ENCODE measurements at places on chromosomes 5 and 9.

GRCh38 chr5:15929611-15930263 lies 249.9 kb downstream of the MARCHF11 start:
- no peak for DNase-seq

DNA sequence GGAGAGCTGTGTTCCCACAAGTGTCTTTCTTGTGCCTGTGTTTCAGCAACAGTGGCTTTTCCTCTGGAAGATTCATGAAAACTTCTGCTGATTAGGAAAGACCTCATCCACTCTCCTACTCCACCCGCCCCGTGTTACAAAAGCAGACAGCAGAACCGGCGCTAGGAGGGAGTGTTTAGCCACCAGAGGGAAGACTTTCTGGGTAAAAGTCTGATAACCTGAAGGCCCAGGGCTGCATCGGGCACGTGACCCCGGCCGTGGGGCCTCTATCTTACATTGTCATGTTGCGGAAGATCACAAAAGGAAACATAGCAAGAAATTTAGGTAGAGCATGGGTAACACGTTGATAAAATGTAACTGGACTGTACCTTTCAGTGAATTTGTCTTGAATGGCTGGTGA lies 32.0 kb upstream of the DMRT2 start:
- peak; percentile 58 for DNase-seq

DNA sequence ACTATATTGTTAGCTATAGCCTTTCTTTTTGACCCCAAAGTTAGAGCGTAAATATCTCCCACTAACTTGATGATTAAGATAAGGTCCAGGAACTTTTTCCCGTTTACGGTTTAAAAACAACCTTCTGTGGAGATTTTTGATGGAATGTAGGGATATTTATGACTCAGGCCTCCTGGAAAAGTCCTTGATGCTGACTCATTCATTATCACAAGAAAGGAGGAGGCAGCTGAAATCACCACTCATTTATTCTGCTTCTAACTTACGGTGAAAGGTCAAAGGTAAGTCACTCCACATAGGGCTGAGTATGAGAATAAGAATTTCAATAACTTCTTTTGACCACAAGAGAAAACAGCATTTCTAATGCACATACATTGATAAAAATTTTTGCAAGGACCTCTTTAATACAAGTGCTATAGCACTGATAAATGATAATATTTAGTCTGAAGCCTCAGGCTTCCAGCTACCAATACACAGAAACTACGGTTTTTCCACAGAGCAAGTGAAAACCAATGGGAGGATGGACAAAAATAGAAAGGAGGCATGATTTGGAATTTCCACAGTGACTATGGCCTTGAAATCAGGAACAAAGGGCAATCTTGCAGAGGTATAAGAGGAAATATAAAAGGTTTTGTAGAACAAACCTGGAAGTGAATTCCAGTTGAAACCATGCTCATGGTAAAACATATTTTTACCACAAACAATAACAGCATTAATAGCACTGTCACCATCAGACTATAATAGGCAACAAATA lies 146.5 kb downstream of the PPP2R2B start:
- DNase-seq = no peak

GRCh38 chr5:58123501-58123900 lies 336.4 kb downstream of the PLK2 start:
- DNase-seq = no peak

- no peak for DNase-seq
Measured at GRCh38 chr5:28421141-28421540, 1382.8 kb upstream of the CDH9 start.

- DNase-seq = no peak
Measured at GRCh38 chr5:172662596-172662995, 21.5 kb downstream of the NEURL1B start.

DNA sequence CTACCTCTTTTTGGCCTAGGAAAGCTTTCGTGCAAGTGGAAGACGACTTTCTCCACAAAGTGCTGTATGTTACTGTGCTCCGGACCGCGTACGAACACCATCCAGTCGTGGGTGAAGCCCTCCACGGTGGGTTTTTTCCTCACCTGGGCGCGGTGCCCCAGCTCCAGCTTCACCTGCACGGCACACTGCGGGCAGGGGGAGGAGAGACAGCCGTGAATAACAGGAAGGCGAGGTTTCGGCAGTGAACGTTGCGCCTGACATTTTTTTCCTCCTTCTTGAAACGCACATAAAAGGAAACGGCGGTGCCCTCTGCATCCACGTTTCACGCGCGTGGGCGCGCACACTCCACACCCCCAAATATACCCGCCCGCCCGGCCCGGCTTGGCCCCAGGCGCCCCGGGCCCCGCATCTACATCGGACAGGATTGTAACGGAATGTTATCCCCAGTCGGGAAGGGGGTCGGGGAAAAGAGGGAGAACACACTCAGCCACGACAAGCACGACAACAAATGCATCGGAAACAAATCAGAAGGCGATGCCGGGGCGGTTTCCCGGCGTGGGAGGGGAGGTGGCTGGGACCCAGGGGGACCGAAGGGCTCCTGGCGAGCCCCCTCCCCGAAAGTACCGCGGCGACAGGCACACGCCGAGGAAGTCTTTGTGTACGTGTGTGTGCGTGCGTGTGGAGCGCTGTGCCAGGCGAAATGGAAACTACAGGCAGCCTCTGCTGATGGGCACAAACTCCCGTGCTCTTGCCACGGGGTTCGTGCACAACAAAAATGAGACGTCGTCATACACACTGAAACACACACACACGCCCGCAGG lies 1.4 kb downstream of the MLLT3 start:
- DNase-seq = peak; percentile 20

GRCh38 chr5:109354761-109355160 lies 55.0 kb downstream of the PJA2 start:
- no peak for DNase-seq

- DNase-seq = no peak
Measured at GRCh38 chr9:125325826-125326225, 64.2 kb downstream of the GAPVD1 start.

DNA sequence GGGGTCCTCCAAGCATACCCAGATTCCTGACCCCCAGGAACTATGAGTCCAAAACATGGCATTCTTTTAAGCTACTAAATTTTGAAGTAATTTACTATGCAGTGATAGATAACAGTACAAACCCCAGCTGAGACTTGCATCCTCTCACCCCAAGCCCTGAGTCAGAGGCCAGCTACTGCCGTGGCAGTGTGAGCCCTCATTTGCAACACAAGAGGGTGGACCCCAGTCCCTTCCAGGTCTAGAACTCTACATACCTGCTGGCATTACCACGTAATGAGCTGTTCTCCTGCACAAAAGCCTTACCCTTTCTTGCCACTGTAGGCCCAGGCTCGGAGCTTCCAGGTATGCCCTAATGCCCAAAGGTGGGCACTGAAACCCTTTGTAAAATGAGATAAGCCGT lies 108.6 kb upstream of the ERCC6L2 start:
- no peak for DNase-seq

DNA sequence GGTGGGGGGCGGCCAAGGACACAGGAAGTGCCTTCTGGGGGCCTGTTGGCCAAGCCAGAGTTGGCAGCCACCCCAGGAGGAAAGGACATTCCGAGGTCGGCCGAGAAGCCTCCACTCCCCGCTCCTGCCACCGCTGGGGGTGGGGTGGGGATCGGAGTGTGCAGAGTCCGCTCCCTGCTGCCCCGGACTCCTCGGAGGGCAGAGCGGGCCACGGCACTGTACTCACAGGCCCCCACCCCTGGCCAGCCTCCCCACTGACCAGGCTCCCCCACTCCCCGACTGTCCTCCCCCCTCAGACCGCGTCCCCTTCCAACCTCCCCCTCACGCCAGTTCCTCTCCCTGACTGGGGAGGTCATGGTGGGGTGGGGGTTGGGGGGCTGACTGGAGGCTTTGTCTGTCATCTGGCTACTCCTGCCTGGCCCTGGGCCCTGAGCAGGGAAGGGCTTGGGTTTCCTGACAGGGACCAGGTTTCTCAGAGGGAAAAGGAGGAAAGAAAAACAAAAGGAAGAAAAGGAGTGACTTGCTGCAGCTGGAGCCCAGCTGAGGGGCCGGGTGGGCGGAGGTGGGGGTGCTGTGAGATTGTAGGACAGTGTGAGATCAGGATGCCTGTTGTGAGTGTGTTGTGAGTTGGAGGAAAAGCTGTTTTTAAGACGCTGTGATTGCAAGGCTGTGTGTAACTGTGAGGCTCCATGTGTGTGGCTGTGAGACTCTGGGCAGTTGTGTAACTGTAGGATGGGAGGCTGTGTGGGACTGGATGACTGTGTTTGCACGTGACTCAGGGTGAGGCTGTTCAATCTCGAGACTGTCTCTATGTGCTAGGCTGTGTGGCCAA lies 29.7 kb downstream of the CNTFR start:
- no peak for DNase-seq

Data from endothelial cell (in vitro differentiated cells).